ENCODE measurements at places on chromosomes 2 and 18.

GRCh38 chr2:178506101-178506500, 25.8 kb downstream of the PLEKHA3 start:
- DNase-seq, result no peak

DNA sequence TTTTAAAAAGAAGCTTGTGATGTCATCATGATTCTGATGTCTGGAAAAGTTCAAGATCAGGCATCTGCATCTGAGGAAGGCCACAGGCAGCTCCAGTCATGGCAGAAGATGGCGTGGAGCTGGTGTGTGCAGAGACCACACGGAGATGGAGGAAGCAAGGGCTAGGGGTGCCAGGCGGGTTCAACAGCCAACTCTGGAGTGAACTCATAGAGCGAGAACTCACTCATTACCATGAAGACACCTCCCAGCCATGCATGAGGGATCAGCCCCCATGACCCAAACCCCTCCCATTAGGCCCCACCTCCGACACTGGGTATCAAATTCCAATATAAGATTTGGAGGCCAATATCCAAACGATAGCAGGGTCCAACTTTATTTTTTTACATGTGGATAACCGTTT, 61.6 kb downstream of the KCNG2 start:
- DNase-seq, result no peak

DNA sequence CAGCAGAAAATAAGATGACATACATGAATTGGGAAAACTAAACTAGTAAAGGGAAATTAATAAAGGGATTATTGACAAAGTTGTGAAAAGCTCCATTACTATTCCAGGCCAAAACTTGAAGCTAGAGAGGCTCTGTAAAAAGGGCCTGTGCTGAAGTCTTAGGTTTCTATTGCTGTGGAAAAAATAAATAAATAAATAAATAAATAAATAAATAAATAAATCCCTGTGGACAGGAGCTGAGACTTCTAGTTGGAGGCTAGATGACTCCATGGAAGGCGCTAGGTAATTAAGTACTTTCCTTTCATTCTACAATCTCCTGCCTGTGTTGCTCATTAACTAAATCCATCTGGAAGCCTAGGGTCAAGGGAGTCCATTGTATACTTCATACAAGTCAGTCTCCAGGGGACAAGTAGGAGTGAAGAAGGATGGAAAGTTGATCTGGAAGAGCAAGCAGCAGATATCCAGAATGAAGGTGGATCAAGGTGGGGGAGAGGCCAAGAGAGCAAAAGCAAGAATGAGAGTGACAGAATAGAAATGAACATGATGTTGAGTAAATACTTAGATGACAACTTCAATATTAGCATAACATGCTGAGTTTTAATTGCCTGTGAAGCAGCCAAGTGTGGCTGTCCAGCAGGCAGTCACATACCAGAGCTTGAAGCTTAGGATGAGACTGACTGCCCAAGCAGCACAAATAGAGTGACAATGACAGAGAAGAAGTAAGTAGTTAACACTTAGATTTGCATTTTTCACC, 26.2 kb upstream of the CCNT2 start:
- DNase-seq, result no peak

DNA sequence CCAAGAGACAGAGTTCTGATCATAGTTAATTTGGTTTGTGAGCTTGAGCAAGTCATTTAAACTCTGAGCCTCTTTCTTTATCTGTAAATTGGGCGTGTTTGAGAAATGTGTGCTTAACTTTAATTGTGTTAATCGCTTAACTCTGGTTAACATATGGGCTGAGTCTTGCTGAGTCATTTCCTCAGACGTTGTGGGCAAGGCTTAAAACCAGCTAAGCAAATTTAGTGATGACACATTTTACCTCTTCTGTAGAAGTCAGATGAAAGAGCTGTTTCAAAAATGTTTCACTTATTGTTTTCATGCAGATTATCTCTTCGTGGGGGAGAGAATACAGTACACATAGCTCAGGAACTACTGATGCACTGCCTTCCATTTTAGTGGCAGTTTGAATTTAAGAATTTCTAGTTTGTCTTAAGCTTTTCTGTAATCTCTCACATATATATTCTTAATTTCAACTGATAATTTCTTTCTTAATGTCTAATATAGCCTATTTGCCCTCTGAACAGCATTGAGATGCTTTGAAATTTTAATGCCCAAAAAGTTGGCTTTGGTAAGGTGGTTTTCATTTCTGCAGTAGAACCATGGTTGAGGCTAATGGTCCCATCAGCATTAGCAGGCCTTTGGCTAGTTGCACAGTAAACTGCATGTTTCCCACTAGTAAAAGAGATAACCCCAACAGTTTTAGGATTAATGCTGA, 34.9 kb downstream of the RAB10 start:
- no peak for DNase-seq

DNA sequence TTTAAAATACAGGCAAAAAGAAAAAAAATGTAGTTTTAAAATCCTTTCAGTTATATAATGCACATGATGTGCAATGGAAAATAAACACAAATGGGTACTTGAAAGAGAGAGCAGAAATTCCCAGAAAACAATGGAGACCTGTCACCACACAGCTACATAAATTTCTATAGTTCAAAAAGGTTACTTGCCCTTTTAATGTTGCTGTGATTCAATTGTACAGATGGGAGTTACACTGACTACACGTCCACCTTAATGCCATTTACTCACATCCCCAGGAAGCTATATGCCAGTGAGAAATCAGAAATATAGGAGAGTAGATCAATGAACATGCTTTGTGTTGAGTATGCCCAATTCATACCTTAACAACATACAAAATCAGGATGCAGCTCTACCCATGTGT, 269.6 kb downstream of the ERBB4 start:
- no peak for DNase-seq

GRCh38 chr2:102048465-102048864, 56.7 kb downstream of the IL1R2 start:
- DNase-seq, result no peak

DNA sequence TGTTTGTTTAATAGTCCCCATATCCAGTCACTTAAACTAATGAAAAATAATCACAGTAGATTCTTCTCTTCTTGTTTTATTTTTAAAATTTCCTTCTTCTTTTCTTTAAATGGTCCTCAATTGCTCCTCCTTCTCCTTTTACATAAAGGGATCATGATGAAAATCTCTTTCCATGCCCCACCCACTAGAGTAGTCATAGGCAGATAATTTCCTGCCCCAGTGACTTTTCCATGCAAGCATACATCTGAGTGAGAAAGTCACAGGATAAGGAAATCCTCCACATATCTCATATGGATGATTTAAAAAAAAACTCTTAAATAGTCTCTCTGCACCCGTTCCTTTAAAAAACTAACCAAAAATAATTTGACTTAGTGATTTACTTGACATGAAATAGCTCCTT, 552.3 kb upstream of the SETBP1 start:
- no peak for DNase-seq

- peak; percentile 83 for DNase-seq
These were observed 135.9 kb downstream of the TGIF1 start for GRCh38 chr18:3585656-3586509.

GRCh38 chr18:43680096-43680495, 402.8 kb upstream of the SYT4 start:
- no peak for DNase-seq

DNA sequence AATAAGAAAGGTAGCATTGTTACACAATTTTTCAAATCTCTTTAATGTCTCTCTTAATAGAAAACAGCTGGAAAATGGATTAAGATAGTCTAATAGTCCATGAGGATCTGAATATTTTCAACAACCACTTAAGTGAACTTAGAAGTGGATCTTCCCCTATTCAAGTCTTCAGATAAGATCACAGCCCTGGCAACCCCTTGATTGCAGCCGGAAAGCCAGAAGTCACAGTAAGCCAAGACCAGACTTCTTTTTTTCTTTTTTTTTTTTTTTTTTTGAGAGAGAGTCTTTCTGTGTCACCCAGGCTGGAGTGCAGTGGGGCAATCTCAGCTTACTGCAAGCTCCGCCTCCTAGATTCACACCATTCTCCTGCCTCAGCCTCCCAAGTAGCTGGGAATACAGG, 18.6 kb upstream of the ZC3H15 start:
- no peak for DNase-seq

GRCh38 chr2:41967476-41968181, 80.2 kb upstream of the PKDCC start:
- DNase-seq, result no peak
